MCF 10A (cell line): ENCODE measurements at places on chromosomes 1 and 21. TPM values are rescaled to one million over a fixed set of nuclear protein-coding genes. Genes with fewer than 3 reads are reported as not detected.

AIRE gene
- not detected in 2 replicates for total RNA-seq

DNA sequence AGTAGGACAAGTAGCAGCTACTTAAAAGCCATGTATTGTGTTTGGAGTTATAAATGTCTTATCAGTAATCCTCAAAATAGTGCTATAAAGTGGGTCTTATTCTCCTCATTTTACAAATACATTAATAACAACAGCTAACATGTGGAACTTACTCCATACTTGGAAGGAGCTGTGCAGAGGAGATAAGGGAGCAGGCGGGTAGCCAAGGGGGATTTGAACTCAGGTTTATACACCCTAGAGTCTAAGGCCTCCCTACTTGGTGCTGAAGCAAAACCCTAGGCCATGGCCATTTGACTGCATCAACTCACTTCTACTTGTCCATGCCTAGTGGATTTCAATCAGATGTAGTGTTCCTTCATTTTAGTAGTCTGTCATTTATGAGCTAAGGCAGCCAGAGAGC lies 72.1 kb downstream of the LMO4 start:
- DNase-seq, result no peak

DNA sequence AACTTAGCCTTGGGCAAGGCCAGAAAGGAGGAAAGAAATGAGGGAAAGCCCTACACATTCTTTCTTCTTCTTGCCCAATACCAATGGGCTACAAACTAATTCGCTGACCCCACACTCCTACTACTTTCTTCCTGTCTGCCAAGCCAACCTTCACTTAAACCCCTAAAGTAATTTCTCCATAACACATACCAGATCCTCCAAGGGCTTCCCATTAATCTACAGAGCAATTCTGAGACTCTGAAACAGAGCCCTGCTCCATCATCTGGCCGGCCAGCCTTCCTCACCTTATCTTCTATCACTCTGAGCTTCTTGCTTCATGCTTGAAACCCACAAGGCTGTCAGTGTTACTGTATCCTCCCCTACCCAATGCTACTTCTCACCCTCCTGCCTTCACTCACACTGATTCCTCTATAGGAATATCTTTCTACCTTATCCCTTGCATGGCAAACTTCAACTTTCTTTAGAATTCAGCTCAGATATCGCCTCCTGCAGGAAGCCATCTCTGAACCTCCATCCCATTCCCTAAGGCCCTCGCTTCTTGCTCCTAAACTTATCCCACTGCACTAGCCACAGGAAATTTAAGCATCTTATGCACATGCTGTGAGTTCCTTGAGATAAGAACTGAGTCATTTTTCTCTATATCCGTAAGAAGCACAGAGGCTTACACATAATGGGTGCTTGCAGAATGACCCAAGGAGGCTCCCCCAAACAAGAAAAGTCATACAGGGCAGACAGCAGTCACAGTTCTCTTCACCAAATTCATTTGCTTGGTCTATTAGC lies 81.9 kb downstream of the JAK1 start:
- no peak for DNase-seq

DNA sequence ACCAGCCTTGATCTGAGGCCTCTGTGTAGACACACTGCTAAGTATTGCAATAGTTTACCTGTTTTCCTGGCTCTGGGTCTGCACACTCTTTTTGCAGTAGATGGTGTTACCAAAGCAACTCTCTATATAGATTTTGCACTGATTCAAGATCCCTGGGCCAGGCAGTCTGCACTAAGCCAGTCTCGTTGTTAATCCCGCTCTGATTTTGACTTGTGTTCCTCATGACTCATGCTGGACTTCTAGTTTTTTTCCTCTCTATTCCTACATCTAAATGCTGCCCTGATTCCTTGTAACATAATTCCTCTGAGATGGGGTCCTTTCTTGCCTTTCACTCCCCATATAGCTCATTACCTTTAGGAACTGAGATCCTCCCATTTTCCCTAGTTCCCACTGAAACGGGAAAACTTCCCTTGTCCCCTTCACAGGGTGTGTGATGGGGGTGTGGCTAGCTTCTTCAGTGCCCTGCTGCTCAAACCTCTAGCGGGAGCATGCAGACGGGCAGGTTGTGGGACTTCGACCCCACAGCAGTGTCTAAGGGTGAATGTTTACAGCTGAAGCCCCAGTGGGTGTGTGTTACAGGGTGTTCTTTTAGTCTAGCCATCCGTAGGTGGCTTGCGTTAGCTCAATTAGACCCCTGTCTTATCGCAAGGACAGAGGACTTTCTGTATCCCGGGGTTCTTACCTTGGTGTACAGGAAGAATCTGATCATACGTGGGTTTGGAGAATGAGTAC lies 106.5 kb upstream of the RAB3GAP2 start:
- no peak for DNase-seq
